ENCODE measurements at places on chromosomes 12 and 14. TPM values are rescaled to one million over a fixed set of nuclear protein-coding genes. Genes with fewer than 3 reads are reported as not detected.

Gene C12orf42
- not detected for total RNA-seq

Gene SIX6
- total RNA-seq, result not detected

Gene RTN1
- total RNA-seq, result not detected

Gene KLRC4
- not detected for total RNA-seq

Gene CEP128
- 0.76 TPM for total RNA-seq

Gene DIP2B
- 17.9 TPM for total RNA-seq
